ENCODE measurements at places on chromosomes 5 and 9. TPM values are rescaled to one million over a fixed set of nuclear protein-coding genes. Genes with fewer than 3 reads are reported as not detected.
A peak's percentile ranks its signal among the peaks of the same experiment; 100 is the strongest.

DNA sequence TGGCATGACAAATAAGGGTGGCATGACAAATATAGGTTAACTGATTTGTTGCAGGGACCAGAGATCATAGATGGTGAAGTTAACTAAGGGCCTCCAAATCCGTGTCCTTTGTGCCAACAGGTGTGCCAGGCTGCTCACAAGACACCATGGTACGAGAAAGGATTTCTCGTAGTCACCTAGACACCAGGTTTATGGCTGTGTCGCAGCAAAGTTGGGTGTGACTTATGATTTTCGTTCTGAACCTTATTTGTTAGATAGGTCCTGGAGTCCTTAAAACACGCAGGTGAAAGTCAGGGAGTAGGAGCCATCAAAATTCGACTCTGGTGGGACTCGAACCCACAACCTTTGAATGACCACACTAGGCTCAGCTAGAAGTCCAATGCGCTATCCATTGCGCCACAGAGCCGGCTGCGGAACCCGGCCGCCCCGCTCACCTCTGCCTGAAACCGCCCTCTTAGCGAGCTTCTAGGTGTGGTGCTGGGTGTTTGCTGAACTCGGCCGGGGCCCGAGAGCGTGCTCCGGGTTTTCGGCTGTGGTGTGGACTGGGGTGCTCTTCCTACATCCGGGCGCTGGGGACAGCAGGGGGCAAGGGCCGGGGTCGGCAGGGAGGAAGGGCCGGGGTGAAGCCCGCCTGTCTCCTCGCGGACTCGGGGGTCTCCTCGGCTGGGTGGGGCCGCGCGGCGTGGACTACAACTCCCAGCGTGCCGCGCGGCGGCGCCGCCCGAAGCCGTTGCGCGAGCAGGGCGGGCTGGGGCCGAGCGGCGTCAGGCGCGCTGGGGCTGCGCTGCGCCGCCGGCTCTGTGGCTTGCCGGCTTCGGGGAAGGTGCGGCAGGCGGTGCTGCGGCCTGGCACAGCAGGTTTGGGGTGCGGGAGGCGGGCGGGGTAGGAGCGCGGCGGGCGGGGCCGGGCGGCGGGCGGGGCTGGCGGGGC, at the start of gene SLC27A4:
Gene SLC27A4 (plus strand): TSS at position 767 of the 930 bp plus-strand sequence. CDS start 2,606 bp downstream, outside the sequence.
- H3K27me3 ChIP-seq = no peaks in the 10 kb centered on the region
- DNase-seq = peak; percentile 95
- H3K4me3 ChIP-seq = peak within 1 kb of the TSS; percentile 76
- peak within 1 kb of the TSS; percentile 74 for H3K27ac ChIP-seq
- H3K36me3 ChIP-seq = peaks cover 25% of the 10 kb centered on the region

Gene SPATA31A3
- total RNA-seq = not detected

- H3K36me3 ChIP-seq = no peaks in the 10 kb centered on the region
- H3K27me3 ChIP-seq = no peaks in the 10 kb centered on the region
- DNase-seq = no peak
- no peaks in the 10 kb centered on the region for H3K4me1 ChIP-seq
Measured at GRCh38 chr9:87567001-87567400, 69.3 kb downstream of the DAPK1 start.

DNA sequence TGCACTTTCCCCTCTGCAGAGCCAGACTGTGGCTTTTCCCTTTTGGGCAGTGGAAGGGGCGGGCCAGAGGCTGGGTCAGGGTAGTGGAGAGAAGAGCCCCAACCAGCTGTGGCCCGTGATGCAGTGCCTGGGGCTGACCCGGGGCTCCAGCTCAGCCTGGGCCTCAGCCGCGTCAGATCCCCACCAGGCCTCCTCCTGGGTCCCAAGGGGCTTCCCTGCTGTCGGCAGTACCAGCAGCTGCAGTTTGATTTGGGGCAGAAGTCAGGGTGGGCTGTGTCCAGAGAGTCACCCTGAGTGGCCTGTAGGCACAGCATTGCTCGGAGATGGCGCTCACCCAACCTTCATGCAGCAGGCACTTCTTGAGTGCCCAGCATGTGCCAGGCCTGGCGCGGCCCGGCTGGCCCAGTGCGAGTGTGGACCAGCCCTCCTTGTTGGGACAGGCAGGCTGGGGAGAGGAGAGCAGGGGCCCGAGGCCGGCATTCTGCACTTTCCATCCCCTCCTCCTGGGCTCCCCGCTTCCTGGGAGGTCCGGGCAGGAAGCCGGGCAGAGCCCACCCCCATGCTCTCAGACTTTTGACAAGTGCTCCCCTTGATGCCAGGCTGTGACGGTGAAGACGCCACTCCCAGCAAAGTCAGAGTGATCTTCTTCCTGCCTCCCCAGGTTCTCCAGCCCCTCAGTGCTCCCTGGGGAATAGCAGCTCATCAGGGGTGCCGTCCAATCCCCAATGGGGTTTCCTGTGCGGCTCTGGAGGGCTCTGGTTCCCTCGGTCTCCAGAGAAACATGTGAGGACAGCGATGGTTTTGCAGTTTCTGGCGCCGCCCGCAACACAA, 88.3 kb upstream of the COL5A1 start:
- no peak overlapping the region for H3K27ac ChIP-seq
- H3K27me3 ChIP-seq = peaks cover 33% of the 10 kb centered on the region
- no peak overlapping the region for H3K4me3 ChIP-seq
- H3K36me3 ChIP-seq = no peaks in the 10 kb centered on the region
- peak; percentile 49 for DNase-seq

GRCh38 chr9:80188579-80188978, 616.8 kb downstream of the TLE4 start:
- H3K4me1 ChIP-seq = no peaks in the 10 kb centered on the region
- H3K27me3 ChIP-seq = no peaks in the 10 kb centered on the region
- no peak overlapping the region for H3K4me3 ChIP-seq
- H3K27ac ChIP-seq = no peak overlapping the region

- peak overlapping the region; percentile 12 for H3K27ac ChIP-seq
- H3K4me1 ChIP-seq = no peaks in the 10 kb centered on the region
- H3K27me3 ChIP-seq = no peaks in the 10 kb centered on the region
- H3K36me3 ChIP-seq = no peaks in the 10 kb centered on the region
- no peak overlapping the region for H3K4me3 ChIP-seq
- DNase-seq = peak; percentile 73
Measured at GRCh38 chr9:84170521-84171141, 169.9 kb downstream of the SLC28A3 start.

DNA sequence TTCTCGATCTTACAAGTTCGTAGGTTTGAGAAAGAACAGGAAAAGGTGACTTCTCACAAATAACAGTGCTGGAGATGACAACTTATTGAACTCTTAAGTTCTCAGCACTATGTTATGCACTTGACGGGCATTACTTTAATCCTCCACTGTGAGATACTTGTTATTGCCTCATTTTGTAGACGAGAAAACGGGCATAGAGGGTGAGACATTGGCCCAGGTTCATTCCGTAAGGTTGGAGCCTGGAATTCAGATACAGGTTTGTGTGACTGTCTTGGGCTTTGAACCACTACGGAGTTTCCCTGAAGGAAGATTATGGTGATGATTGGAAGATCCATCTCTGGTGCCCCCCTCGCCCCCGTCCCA, 657 bp downstream of the MAT2B start:
- H3K36me3 ChIP-seq = no peaks in the 10 kb centered on the region
- H3K4me3 ChIP-seq = peak overlapping the region; percentile 87
- H3K27me3 ChIP-seq = no peaks in the 10 kb centered on the region
- peaks cover 47% of the 10 kb centered on the region for H3K4me1 ChIP-seq
- peak; percentile 81 for DNase-seq
- peak overlapping the region; percentile 99 for H3K27ac ChIP-seq

- H3K27ac ChIP-seq = peak overlapping the region; percentile 35
- H3K36me3 ChIP-seq = no peaks in the 10 kb centered on the region
- no peak for DNase-seq
- H3K4me3 ChIP-seq = no peak overlapping the region
Measured at GRCh38 chr9:114606597-114607207, 4.4 kb upstream of the TMEM268 start.

DNA sequence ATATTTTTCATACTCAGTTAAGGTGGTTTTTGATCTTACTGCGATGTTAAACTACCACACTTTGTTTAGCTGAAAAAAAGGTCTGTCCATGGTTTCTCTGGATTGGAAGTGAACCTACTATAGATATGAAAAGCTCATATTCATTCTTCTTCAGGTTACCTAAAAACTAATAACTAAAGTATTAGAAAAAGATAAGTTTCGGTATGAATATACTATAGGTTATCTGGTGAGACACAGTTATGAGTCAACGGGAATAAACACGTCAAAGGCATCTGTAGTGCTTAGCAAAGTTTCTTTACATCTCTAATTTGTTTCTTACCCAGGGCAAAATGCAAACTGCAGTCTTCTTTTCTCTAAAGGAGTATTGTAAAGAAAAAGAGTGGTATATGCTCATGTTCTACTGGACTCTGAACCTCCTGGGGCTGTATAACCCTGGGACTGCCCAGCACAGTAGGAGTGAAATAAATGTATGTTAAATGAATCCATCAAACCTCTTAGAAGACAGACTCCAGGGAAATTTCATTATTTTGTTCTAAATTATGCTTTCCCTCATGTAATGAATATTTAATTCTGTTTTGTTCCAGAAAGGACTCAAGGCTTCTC, 521.9 kb downstream of the PDE4D start:
- H3K4me3 ChIP-seq = no peak overlapping the region
- no peaks in the 10 kb centered on the region for H3K4me1 ChIP-seq
- no peaks in the 10 kb centered on the region for H3K27me3 ChIP-seq
- no peak for DNase-seq
- H3K36me3 ChIP-seq = no peaks in the 10 kb centered on the region
- H3K27ac ChIP-seq = no peak overlapping the region

Gene PPP6C
- 39.2 TPM for total RNA-seq

DNA sequence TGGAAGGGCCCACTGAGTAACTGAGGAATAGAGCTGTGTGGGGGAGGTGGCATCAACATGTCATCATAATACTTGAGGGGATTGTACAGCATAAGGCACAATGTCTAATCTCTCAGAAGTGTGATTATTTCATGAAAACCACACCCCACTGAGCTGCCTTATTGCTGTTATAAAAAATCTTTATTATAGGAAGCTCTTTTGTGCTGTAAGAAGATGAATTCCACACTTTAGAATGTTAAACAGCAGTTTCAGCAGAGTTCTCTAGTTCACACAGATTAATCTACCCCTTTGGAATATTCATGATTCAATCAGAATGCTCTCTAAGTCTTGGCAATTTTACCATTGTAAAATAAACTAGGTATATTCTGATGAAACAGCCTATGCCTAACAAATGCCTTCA, 1389.6 kb downstream of the PTPRD start:
- H3K27ac ChIP-seq = no peak overlapping the region
- no peaks in the 10 kb centered on the region for H3K36me3 ChIP-seq
- no peak overlapping the region for H3K4me3 ChIP-seq

GRCh38 chr5:88602584-88602983, 280.4 kb downstream of the MEF2C start:
- no peaks in the 10 kb centered on the region for H3K4me1 ChIP-seq
- H3K36me3 ChIP-seq = no peaks in the 10 kb centered on the region

DNA sequence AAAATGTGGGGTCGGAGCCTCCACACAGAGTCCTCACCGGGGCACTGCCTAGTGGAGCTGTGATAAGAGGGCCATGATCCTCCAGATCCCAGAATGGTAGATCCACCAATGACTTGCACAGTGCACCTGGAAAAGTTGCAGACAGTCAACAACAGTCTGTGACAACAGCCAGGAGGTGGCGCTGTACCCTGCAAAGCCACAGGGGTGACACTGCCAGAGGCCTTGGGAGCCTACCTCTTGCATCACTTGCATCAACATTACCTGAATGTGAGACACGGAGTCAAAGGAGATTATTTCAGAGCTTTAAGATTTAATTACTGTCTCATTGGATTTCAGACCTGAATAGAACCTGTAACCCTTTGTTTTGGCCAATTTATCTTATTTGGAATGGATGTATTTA, 614.1 kb upstream of the CDH9 start:
- no peaks in the 10 kb centered on the region for H3K4me1 ChIP-seq
- H3K27ac ChIP-seq = no peak overlapping the region
- H3K27me3 ChIP-seq = no peaks in the 10 kb centered on the region
- no peaks in the 10 kb centered on the region for H3K36me3 ChIP-seq
- DNase-seq = no peak

Gene PIP5K1B
- 4.3 TPM for total RNA-seq

GRCh38 chr9:127175319-127175715, 52.9 kb upstream of the ANGPTL2 start:
- H3K36me3 ChIP-seq = no peaks in the 10 kb centered on the region
- DNase-seq = no peak
- peaks cover 12% of the 10 kb centered on the region for H3K4me1 ChIP-seq

Gene MEIKIN
- not detected for total RNA-seq

DNA sequence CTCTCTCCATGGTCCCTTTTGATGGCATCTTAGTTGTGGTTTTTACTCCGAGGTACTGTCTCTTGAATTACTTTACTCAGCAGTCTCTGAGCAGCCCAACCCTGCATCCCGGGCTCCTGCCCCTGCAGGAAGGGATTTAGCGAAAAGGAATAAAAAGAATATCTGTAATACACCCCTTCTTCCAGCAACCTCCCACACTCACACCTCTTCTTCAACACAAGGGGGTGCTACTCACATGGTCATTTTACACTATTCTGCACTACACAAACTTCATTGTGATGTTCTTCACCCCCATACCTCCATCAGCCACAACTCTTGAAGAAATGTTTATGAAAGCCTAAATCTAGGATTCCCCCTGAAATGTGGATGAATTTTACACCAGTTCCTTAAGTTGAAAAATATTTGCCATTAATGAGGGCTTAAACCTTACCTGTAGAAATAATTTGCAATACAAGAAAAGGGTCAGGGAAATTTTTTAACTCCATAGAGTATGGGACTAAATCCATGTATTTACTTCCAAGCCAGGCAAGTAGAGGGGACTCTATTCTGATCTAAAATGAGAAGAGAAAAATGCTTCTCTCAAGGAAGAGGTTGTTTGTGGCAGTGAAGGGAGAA, 26.0 kb downstream of the TPD52L3 start:
- no peaks in the 10 kb centered on the region for H3K36me3 ChIP-seq
- no peaks in the 10 kb centered on the region for H3K27me3 ChIP-seq
- no peak overlapping the region for H3K27ac ChIP-seq
- no peak overlapping the region for H3K4me3 ChIP-seq
- H3K4me1 ChIP-seq = no peaks in the 10 kb centered on the region

GRCh38 chr9:126701813-126702140, 88.0 kb downstream of the LMX1B start:
- H3K27ac ChIP-seq = no peak overlapping the region
- no peak overlapping the region for H3K4me3 ChIP-seq
- DNase-seq = peak; percentile 47
- H3K36me3 ChIP-seq = no peaks in the 10 kb centered on the region
- no peaks in the 10 kb centered on the region for H3K27me3 ChIP-seq
- H3K4me1 ChIP-seq = peaks cover 26% of the 10 kb centered on the region

- no peak overlapping the region for H3K27ac ChIP-seq
- no peaks in the 10 kb centered on the region for H3K36me3 ChIP-seq
- peaks cover 18% of the 10 kb centered on the region for H3K4me1 ChIP-seq
- no peak for DNase-seq
- no peaks in the 10 kb centered on the region for H3K27me3 ChIP-seq
- H3K4me3 ChIP-seq = no peak overlapping the region
Measured at GRCh38 chr5:72372331-72372730, 52.2 kb downstream of the PTCD2 start.

- no peaks in the 10 kb centered on the region for H3K4me1 ChIP-seq
- no peak for DNase-seq
- H3K27ac ChIP-seq = no peak overlapping the region
- H3K27me3 ChIP-seq = no peaks in the 10 kb centered on the region
Measured at GRCh38 chr9:84891924-84892323, 222.4 kb downstream of the NTRK2 start.

All from spleen (tissue), 13 donors.